Stimulated activated CD4-positive, alpha-beta T cell treated with anti-CD3 and anti-CD28 coated beads, Interleukin-15, amount 100 ng/mL, for 1 hour (primary cell): ENCODE measurements at places on chromosomes 2 and 18.

DNA sequence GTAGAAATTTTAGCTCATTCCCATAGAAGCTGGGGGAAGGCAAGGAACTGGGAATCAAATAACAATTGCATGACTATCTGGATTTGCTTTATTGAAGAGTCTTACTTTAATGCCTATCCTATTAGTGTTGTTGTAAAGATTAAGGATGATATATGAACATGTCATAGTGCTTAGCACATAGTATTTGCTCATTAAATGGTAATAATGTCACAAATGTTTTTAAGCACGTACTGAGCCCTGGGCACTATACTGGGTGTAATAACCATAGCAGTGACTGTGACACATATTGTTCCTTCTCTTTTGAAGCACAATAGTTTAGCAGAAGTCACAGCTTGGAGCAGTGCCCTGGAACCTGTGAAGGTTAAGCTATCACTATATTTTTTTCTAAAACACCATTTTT is 47.2 kb upstream of the DTNB start:
- no peak for DNase-seq

GRCh38 chr2:43152186-43152585 is 74.2 kb downstream of the ZFP36L2 start:
- no peak for DNase-seq

- DNase-seq, result no peak
These were observed 39.7 kb upstream of the MMADHC start for GRCh38 chr2:149627111-149627801.

DNA sequence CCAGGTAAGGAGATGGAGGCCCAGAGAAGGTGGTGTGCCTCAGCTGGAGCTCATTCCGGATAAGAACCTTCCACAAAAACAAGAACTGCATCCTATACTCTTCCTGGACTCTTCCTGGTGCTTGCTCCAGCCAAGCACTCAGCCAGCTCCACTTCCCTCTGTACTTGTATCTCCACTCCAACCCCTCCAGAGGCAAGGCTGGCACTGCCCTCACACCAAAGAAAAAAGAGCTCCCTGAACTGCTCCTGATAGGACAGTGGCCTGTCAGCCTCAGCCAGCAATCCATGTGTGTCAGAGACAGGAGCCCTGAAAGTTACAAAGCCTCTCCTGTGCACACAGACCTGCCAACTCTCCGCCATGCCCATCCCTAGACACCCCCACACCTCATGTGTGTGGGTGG is 248.1 kb downstream of the CELF4 start:
- no peak for DNase-seq

- DNase-seq, result no peak
These were observed 57.1 kb upstream of the OTOS start for GRCh38 chr2:240197462-240198139.

DNA sequence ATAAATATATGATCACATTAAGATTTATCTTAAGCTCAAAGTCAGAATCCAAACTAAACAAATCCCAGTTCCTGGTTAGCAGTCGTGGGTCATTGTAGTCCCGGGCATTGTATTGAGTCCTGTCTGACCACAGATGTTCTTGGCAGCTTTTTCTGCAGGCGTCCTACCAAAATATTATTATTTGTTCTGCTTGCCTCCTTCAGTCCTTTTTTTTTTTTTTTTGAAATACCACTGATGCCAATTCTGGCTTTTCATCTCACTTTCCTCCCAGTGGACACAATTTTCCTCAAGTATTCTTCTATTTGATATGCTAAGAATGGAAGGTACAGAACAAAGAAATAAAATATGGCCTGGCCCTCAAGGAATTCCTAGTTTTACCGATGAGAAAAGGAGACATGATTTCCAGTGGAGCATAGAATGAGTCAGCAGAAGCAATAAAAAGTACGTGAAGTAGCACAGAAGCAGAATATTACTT is 151.6 kb downstream of the CSRNP3 start:
- no peak for DNase-seq

DNA sequence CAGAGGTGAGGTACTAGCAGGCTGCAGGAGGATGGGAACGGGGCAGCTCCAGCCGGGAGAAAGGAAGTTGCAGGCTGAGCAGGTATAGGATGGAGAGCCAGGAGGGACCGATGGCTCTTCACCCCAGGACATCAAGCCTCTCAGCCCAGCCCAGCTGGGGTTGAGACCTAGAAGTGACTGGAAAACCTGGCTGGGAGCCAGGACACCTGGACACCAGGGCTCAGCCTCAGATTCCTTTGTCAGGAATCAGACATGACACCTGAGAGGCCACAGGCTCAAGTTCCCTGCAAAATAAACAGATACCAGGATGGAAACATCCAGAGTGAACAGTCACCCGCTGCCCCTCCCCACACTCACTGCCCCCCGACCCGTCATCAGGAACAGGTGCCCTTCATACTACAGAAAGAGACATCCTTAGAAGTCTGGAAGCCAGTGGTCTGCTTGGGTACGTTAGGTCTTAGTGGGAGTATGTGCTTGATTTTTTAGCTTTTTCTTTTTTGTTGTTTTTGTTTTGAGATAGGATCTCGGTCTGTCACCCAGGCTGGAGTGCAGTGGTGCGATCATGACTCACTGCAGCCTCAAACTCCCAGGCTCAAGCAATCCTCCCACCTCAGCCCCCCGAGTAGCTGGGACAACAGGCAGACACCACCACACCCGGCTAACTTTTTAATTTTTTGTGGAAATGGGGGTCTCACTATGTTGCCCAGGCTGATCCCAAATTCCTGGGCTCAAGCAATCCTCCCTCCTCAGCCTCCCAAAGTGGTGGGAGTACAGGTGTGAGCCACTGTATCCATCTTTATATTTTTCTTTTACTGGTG is 95.7 kb upstream of the STPG4 start:
- no peak for DNase-seq

GRCh38 chr2:75403991-75404428 is 156.7 kb downstream of the EVA1A start:
- no peak for DNase-seq
